ENCODE measurements at places on chromosomes 5 and 9. TPM values are rescaled to one million over a fixed set of nuclear protein-coding genes. Genes with fewer than 3 reads are reported as not detected.

GRCh38 chr5:155040984-155041653, 27.6 kb downstream of the KIF4B start:
- no peak for DNase-seq

Gene ITGA2
- 8.3 TPM for polyA plus RNA-seq

Gene ACTBL2
- polyA plus RNA-seq: not detected

- DNase-seq: no peak
Measured at GRCh38 chr5:112938286-112938685, 16.3 kb upstream of the REEP5 start.

DNA sequence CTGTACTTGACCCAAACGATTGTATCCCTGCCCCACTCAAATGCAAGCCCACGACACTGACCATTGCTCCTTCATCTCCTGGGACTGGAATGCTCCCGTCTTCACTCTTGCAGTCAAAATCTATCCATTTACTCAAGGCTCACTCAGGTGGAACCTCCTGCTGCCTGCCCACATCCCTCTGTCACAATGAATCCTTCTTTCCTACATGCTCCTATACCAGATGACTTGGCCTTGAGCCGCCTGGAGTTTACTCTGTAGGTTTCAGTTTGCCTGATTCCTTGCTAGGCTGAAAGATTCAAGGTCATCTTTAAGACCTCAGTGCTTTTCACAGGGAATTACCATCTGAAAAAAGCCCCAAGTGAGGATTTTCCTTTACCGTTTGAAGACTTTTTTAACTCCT, 264.1 kb downstream of the GLIS3 start:
- no peak for DNase-seq

DNA sequence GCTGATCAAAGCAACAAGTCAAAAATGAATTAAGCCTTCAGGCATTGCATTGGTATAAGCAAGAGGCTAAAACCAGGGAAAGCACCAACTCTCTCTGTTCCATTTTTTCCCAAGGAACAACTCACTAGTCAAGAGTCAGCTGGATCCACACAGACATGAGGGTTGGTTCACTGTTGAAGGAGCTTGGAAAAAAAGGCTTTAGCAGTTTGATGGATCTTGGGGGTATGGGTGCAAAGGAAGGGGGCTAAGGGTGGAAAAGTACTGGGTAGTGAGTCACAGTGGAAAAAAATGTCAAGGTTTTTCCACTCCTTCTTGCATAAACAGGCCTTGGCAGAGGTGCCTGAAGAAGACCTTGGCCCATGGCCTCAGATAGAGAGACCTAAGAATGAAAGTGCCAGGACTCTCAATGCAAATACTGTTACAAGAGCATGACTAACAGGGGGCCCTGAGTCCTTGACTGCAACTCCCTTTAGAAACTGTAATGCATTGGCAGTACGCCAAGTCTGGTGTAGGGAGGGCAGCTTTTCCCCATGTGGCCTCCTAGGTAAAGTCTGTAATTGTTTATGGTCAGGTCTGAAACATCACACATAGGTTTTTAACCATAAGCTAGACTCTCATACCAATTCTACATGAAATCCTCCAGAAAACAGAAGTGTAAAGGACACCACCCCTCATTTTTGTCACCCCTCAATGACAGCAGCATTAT, 23.7 kb downstream of the ACTL7A start:
- DNase-seq: no peak
